Left lung (tissue), 14 donors: ENCODE measurements at places on chromosomes 5 and 9. TPM values are rescaled to one million over a fixed set of nuclear protein-coding genes. Genes with fewer than 3 reads are reported as not detected.
A peak's percentile ranks its signal among the peaks of the same experiment; 100 is the strongest.

- DNase-seq: no peak
Observed at GRCh38 chr5:80698369-80698768, 43.6 kb upstream of the DHFR start.

- DNase-seq: peak; percentile 91
Observed at GRCh38 chr9:92590377-92590776, 54.6 kb upstream of the ECM2 start.

GRCh38 chr5:138790684-138791083 is 37.5 kb downstream of the CTNNA1 start:
- DNase-seq: no peak

DNA sequence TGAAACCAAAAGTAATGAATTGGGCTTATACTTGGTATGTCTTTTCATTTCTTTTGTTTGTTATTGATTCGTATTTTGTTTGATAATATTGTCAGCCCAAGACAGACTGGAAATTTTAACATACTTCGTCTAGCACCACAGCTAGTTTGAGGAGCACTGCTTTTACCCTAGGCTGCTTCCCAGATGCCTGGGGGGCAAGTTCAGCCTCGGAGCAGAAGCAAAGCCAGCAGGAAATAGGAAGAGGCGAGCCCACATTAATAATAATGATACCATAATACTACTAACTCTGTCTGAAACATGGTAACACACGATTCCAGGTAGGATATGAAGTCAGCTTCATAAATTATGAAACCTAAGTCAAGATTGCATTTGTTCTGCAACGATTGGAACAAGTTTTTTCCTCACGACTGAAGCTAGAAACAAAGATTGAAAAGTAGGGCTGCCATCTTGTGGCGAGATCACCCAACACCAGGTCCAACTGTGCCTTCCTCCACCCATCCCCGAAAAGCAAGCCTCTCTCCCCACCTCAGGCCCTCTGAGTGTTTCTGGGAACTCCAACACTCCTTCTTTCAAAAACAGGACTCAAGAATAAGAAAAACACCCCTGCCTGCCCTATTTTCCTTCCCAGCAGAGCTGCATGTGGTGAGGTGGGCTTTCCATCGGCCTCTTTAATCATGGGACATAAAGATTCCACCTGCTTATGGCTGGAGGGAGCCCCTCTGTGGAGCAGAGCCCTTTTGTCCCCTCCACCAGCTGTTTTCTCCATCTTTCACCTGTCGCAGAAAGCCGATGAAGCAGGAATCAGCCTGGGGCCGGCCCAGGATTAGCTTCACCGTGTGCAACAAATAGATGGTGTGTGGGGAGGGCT is 236.4 kb downstream of the CAAP1 start:
- peak; percentile 33 for DNase-seq

DNA sequence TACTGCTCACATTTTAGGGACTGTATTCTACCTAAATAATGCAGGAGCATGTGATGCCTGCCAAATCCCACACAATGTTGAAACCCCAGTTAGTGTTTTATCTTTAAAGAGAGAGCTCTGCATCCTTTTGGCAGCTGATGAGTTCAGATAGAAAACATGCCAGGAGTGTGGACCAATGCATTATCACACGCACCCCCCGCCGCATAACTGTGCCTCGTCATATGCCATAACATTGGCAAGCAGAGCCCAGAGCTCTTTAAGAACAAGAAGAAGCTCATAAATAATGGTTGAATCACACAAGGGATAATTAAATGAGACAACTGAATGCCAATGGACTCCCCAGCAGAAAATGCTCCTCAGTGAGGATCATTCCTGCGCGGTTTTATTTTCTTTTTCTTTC is 52.8 kb upstream of the RORB start:
- peak; percentile 20 for DNase-seq

GRCh38 chr5:116370149-116370548 is 204.5 kb downstream of the SEMA6A start:
- no peak for DNase-seq

- DNase-seq: no peak
Observed at GRCh38 chr9:121599872-121600585, 51.4 kb upstream of the DAB2IP start.

DNA sequence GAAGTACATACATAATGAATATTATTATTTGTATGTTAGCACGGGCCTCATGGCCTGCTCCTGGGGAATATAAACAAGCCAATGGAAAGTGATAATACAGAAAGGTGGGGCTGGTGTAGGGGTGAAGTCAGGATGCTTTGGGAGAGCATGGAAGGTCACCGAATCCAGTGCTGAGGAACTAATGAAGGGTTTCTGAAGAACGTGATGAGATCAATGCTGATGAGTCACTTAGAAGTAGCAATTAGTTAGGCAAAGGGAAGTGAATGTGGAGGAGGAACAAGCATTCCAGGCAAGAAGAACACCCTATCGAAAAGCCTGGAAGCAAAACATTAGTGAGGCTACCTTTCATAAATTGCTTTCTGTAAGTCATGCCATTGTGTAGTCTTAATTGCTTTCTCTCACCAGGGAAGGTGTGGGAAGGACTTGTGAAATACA is 2.1 kb downstream of the ANXA1 start:
- no peak for DNase-seq

DNA sequence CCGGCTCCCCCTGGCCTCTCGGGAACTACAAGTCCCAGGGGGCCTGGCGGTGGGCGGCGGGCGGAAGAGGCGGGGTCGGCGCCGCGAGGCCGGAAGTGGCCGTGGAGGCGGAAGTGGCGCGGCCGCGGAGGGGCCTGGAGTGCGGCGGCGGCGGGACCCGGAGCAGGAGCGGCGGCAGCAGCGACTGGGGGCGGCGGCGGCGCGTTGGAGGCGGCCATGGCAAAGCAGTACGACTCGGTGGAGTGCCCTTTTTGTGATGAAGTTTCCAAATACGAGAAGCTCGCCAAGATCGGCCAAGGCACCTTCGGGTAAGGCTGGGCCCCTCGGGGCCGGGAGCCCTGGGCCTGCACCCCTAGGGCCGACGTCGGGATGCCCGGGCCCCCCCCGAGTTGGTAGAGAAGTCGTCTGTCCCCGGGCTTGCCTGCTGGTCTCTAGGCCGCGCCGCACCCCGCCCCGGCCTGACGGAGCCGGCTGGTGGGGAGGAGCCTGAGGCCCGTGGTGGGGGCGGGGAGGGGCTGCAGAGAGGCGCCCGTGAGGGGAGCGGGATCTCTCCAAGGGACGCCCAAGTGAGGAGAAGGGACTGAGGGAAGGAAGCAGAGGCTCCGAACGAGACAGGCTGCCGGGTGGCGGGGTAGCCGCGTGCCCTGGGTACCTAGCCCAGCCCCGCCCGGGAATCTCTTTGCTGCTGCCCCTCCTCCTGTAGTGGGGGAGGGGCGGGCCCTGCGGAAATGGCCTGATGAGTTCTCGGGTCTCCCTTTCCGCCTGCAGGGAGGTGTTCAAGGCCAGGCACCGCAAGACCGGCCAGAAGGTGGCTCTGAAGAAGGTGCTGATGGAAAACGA is at the start of gene CDK9:
Gene CDK9 (plus strand): TSS at position 102 of the 840 bp plus-strand sequence. CDS start 115 bp downstream, at position 217.
- peak; percentile 91 for DNase-seq

GRCh38 chr9:7088611-7089010 is 330.8 kb downstream of the KDM4C start:
- no peak for DNase-seq

DNA sequence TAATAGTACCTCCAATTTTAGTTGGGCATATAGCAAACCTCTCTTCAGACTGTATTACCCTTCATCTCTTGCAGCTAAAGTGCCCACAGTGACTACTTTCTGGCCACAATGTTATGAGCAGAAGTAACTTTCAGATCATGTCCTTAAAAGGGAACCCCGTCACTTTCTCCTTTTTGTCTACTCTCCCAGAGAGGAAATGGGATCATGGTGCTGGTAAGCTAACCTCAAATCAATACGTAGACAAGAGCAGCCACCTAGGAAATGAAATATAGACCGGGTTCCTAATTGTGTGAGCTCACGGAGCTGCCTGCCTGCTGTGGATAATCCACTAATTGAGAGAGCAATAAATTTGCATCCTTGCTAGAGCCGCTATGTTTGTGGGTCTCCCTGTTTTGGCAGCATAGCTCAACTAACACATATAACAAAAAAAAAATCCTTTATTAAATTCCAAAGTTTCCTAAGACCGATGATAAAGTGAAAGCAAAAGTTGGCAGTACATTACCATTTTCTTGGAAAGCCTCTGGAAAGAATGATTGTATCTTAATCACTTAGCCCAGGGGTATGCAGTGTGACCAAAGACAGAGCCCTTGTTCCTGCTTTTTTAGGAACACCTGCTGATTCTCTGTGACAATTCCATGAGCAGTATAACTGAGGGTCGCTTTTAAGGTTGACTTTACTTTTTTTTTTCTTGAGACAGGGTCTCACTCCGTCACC is 5.6 kb upstream of the IL7R start:
- DNase-seq: peak; percentile 6

- DNase-seq: no peak
Observed at GRCh38 chr5:74632947-74633356, 7.6 kb downstream of the ENC1 start.

GRCh38 chr5:73278693-73279092 is 105.7 kb downstream of the TMEM174 start:
- DNase-seq: no peak

DNA sequence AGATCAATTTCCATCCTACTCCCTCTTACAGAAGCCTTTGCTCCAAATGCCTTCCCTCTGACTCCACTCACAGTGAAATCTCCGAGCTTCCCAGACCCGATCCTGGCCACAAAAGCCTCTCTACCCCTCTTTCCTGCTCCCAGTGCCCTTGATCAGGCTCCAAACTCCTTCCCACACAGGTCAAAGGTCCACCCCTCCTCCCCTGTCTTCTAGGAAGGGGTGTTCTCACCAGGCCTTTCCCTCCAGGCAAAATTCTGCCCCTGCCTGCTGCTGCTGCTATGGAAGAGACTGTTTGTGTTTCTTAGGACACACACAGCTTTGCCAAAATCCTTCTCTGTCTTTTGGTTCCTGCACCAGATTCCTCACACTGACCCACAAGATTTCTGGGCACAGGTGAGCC is 85.8 kb upstream of the ALDH1A1 start:
- peak; percentile 39 for DNase-seq

GRCh38 chr5:113495422-113495841 is 7.2 kb upstream of the MCC start:
- DNase-seq: no peak

- DNase-seq: no peak
Observed at GRCh38 chr9:6901180-6901579, 143.4 kb downstream of the KDM4C start.

DNA sequence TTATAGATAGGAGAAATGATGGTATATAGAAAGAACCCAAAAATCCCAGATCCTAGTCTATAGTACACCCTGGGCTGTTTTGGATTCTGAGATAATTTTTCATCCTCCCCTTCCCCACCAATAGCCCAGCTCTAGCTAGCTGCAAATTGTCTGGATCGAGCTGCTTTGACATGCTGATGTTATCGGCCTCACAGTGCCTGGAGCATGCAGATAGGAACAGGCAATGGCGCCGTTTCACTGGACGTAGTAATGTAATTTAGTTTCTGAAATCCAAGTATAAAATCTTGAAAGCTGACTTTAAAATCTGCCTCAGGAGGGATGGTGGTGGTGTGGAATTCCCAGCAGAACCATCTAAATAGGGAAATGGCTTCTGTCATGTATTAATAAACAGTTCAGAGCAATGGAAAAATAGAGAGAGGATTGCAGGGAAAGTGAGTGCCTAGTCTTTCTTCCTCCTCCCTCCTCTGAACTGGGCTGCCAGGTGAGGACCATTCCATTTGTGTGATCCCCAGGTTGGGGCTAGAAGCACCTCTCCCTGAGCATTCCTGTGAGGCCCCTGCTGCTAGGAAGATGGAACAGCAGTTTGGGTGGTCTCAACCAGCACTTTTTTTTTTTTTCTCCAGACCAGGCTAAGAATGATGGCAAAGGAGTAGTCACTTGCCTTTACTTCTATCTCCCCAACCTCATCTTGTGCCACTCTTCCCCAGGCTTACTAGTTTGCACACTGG is 31.9 kb downstream of the FAM219A start:
- DNase-seq: no peak

GRCh38 chr5:107936515-107936914 is 265.8 kb upstream of the EFNA5 start:
- no peak for DNase-seq

DNA sequence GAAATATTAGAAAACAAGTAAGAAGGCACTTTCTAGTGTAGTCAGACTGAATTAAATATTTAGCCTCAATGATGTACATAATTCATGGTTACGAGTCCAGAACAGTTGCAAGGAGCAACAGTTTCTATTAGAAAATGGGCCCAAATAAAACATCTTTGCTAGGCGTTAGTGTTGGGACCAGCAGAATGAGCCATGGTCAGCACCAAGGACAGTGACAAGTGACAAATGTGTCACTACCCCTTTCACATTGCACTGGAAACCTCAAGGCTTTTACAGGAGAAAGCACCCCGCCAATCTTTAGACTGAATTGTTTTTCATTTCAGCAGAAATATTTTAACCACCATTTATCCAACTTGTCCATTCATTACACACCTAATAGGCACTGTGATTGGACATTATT is 301.3 kb upstream of the ADCY2 start:
- peak; percentile 8 for DNase-seq

GRCh38 chr9:32603914-32604852 is 31.2 kb upstream of the NDUFB6 start:
- no peak for DNase-seq

DNA sequence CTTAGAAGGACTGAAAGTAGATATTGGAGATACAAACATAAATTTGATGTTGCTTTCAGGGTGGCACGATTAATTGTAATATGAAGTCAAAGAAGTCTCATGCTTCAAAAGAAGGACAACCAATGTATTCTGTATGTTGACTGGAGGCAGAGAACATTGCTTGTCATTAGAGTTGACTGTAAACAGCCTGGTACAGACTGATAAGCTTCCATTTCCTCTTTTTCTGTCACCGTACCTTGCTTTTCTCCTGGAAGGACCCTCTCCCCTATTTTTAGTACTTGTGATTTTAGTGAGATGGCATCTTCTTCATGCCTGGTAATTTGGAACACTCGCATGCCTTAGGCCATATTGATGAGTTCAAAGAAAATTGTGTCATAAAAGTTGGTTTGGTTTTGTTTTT is 809.4 kb downstream of the PRELID2 start:
- DNase-seq: no peak

GRCh38 chr5:173699966-173700365 is 83.5 kb upstream of the BOD1 start:
- DNase-seq: no peak

- DNase-seq: no peak
Observed at GRCh38 chr5:94361161-94361560, 257.2 kb downstream of the KIAA0825 start.

KCNN2 gene
- 4.5 TPM for polyA plus RNA-seq

LCN1 gene
- polyA plus RNA-seq: not detected

SH3TC2 gene
- polyA plus RNA-seq: 2.0 TPM

STPG3 gene
- polyA plus RNA-seq: 0.71 TPM

TMED9 gene
- polyA plus RNA-seq: 135 TPM

PPP2R2B gene
- polyA plus RNA-seq: 0.46 TPM

SGCD gene
- 12.7 TPM for polyA plus RNA-seq

LHX6 gene
- polyA plus RNA-seq: 18.9 TPM

MTREX gene
- 112 TPM for polyA plus RNA-seq

COL15A1 gene
- 7.3 TPM for polyA plus RNA-seq

SOWAHA gene
- 0.07 TPM for polyA plus RNA-seq

TSSK1B gene
- 0.06 TPM for polyA plus RNA-seq

TTC39B gene
- polyA plus RNA-seq: 13.0 TPM

PNPLA7 gene
- 3.6 TPM for polyA plus RNA-seq
